HTR-8/SVneo (cell line): ENCODE measurements at places on chromosomes 13 and 19.

- no peak for DNase-seq
These were observed 741.0 kb downstream of the UQCRFS1 start for GRCh38 chr19:28471731-28472510.

GRCh38 chr19:46014941-46015686 lies 7.7 kb downstream of the PGLYRP1 start:
- DNase-seq = no peak

DNA sequence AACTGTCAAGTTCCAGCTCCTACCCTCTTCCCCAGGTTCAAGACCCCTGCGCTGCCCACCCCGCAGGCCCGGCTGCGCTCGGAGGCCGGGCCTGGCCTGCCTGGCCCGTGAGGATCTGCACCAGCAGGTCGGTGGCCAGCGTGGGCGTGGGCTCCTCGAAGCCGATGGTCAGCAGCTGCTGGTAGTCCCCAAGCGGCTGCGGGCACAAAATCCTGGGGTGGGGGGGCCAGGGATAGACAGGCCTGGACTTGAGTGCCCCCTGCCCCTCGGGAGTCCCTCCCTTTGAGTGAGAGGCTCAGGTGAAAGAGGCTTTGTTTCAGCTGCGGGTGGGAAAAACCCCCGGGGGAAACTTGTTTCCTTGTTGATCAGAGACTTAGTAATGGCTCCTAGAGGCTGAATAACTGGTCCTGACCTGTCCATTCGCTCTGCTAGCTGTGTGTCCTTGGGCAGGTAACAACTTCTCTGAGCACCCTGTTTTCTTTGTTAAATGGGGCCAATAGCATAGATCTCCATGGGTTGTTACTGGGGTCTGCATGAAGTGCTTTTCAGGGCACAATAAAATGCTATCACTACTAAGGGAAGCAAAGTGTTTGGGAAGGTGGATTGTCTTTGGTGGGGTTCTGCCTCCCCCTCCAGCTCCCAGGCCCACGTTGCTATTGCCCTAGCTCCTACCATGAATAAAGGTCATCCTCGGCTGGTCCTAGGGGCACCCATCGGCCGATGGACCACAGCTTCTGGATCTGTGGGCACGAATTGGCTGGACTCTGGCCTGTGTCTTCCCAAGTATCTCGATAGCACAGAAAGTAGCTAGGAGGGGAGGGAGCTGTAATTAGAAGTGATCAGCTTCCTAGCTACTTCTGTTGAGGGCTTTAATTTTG lies 3.5 kb downstream of the C19orf67 start:
- no peak for DNase-seq

- no peak for DNase-seq
These were observed 150.1 kb upstream of the TSC22D1 start for GRCh38 chr13:44726214-44726613.

- DNase-seq = no peak
These were observed 18.0 kb downstream of the FAM124A start for GRCh38 chr13:51240178-51240577.

- no peak for DNase-seq
These were observed 342 bp downstream of the ASF1B start for GRCh38 chr19:14135985-14136508.

GRCh38 chr13:49627831-49628652 lies at the start of gene ARL11:
TSS of gene ARL11 (plus strand) at chr13:49628507. CDS start at chr13:49630448, 1,941 bp downstream.
- DNase-seq = no peak

DNA sequence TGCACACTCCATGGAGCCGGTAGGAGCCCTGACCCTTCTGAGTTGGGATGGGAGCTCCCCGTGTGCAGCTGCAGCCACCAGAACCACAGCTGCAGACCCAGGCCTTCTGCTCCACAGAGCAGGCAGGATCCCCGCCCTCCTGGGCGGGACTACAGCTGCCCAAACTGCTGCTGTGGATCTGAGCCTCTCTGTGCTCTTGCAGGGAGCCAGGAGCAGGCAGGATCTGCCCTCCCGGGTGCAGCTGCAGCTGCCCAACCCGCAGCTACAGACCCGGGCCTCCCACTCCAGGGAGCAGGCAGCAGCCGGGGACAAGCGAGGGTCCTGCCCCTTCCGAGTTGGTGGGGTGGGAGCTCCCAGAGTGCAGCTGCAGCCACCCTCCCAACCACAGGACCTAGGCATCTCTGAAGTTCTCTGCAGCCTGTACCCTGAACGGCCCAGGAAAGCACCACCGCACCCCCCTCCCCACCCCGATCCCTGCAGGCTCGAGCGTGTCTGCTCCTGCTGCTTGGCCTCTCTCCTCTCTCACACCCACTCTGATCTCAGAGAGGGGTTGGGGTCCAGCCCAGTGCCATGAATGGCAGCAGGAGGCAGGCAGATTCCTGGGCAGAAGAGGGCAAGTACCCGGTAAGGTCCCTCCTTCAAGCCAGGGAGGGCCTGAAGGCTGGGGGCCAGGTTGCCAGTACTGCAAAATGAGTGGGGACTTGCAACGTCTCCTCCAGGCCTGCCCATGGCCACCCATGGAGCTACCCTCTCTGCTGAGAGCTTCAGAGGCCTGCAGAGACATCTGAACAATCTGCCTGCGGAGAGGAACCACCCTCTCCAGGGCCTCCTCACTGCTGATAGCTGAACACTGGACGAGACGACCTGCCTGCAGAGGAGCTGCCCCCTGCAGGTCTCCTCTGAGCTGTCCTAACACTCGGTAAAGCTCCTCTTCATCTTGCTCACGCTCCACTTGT lies 16.4 kb upstream of the EMP3 start:
- no peak for DNase-seq

GRCh38 chr13:49841964-49842363 lies 49.5 kb upstream of the KPNA3 start:
- no peak for DNase-seq

GRCh38 chr13:53411463-53411862 lies 382.9 kb downstream of the OLFM4 start:
- DNase-seq = no peak

- no peak for DNase-seq
These were observed 184.7 kb downstream of the COG6 start for GRCh38 chr13:39840201-39840600.
